Forelimb muscle (tissue), 1 donor: ENCODE measurements at places on chromosomes 5 and 9.

DNA sequence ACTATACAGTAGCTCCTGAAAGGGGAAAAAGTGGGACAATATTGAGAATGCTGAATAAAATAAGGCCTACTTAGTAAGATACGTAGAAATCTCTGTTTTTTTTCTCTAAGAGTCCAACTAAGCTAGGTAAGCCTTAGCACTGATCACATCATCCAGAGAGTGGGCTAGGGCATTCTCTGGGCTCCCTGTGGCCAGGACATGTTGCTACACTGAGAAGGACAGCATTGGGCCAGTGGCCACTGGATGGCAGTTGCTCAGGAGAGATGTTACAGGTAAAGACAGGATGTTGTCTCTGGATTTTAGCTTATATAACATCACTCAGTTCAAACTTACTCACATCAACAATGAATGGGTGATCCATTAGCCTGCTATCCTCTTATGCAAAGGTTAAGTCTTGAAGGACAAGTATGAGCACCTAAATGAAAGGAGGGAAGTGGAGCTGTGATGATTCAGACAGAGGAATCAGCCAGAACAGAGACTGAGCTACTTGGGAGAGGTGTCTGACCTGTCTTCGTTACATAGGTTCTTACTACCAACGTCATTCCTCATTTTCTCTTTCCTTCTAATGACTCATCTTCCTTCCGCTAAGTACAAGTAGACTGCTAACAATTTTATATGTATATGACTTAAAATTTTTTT lies 226.6 kb upstream of the ADCY2 start:
- no peak for DNase-seq

DNA sequence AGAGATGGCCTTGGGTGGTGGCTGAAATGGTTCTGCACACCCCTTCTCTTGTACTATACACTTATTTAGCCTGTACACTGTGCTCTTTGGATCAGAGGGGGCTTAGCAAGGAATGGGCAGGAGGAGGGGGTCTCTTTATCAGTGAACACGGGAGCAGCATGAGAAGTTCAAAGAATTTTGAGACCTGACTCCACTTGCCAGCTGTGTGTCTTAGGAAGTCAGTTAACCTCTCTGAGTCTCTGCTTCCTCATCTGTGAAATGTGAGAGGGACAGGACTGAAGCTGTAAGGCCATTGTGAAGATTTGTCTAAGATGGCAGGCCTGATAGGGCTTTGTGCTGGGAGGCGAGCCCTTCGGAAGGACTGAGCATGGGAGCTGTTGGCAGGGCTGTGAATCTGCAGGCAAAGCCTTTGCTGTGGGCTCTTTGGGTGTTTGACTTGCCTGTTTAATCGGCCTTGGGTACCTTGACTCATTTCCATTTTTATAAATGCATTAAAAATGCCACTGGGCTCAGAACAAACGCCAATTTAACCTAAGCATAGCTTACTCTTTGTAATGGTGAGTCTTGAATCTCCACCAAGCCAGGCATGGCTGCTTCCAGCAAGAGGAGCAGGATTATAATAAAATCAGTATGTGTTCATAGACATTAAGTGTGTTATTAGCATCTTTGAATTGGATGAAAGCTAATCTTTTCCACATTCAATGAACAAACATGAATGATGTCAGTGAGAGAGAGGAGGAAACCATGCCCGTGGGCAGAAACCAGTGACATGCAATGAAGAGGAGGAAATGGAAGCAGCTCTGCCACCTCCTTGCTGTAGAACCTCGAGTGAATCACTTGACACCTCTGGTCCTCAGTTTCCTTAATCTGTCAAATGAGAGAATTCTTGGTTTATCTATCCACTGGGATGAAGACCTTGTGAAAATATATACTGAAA lies 89.4 kb downstream of the MACROH2A1 start:
- no peak for DNase-seq

DNA sequence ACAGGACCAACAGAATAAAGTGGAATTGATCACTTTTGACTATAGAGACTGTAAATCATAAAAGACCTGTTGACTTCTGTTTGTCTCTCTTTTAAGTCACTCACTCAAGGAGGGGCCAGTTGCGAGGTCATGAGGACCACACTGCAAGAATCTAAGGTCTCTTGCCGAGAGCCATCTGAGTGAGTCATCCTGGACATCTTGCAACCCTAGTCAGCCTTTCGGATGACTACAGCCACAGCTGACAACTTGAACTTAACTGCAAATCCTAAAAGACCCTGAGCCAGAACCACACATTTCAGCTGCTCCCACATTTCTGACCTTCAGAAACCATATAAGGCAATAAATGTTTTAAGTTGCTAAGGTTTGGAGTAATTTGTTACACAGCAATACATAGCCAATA lies 129.7 kb upstream of the RAD23B start:
- DNase-seq, result no peak

GRCh38 chr5:154811653-154812465 lies 38.5 kb downstream of the FAXDC2 start:
- DNase-seq, result peak; percentile 17

DNA sequence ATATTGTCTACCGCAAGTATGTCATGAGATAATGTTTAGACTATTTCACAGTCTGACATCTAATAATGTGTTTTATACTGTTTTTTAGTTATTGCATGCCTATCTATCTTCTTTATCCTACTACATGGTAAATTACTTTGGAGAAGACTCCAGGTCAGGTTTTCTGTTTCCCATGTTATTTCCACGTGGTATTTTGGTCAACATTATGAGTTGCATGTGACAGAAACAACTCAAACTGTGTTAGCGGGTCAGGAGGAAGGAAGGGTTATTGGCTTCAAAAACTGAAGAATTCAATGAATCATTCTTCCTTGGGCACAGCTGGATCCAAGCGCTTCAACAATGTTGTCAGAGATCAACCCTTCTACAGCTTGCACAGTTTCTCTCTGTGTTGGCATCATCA lies 252.1 kb upstream of the CCNG1 start:
- DNase-seq, result no peak

DNA sequence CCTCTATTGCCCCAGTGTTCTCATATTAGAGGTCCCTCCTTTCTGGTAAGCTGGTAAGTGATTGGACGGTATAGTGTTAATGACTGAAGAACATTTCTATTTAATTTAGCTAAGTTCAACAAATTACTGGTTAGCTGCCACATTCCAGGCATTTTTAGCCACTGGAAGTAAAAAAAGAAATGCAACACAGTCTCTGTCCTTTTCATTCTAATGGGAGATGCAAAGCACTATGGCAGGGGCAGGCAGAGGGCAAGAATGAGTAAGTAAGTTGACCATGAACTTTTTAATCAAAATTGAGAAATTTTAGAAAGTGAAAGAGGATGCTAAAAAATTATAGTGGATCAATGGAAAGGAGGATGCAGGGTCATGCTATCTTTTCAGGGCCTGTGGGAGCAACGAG lies 137.4 kb downstream of the GPBP1 start:
- no peak for DNase-seq

GRCh38 chr5:22779499-22779898 lies 73.6 kb downstream of the CDH12 start:
- no peak for DNase-seq
